ENCODE measurements at places on chromosomes 3 and 15.

DNA sequence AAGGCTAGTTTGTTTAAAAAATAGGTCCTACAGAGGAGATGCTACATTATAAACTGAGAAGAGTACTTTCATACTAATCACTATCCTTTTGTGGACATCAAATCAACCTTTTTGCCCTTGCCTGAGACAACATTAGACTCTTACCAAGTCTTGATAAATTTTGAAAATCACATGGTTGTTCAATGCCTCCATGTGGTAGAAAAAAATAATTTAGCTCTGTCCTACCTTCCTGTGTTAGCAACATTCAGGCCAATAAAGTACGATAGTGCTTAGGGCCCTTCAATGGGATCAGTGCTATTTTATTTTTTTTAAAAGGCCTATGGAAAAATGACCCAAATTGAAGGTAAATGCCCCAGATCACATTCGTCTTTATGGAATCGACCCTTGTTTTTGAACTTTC lies 5.0 kb upstream of the UBE2E1 start:
- DNase-seq = no peak

- no peak for DNase-seq
Observed at GRCh38 chr3:176247191-176247590, 950.1 kb downstream of the TBL1XR1 start.

GRCh38 chr3:178420033-178420432 lies 116.2 kb upstream of the KCNMB2 start:
- DNase-seq = no peak

DNA sequence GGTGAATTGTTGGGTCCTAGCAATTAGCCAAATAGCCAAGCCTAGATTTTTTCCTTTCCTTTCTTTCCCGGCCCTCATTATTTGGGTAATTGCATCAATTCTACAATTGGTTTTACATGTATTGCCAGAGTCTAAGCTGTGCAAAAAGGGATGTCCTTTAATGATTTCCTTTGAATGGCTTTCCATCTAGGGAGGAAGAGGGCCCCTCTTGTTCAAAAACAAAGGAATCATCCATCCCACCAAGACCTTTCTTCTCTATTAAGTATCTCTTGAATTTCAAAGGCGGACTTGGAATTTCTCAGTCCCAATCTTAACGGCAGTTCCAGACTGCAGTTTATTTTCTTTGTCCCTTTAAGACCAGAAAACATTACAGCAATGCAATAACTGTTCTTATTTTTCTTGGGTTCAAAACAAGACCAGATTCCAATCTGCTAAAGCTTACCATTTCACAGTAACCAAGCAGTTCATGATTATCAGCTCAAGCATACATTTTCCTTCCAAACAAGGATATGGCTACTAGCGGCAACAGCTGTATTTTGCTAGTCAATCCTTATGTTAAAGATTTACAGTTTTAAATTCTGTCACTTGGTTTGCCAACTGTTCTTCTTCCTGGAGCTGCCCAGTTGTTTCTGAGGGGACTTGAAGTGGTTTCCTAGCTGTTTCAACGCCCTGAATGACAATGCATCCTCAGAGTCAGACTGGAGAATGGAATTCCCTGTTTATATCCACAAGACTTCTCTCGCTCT lies 91.4 kb upstream of the LRIG1 start:
- DNase-seq = no peak

DNA sequence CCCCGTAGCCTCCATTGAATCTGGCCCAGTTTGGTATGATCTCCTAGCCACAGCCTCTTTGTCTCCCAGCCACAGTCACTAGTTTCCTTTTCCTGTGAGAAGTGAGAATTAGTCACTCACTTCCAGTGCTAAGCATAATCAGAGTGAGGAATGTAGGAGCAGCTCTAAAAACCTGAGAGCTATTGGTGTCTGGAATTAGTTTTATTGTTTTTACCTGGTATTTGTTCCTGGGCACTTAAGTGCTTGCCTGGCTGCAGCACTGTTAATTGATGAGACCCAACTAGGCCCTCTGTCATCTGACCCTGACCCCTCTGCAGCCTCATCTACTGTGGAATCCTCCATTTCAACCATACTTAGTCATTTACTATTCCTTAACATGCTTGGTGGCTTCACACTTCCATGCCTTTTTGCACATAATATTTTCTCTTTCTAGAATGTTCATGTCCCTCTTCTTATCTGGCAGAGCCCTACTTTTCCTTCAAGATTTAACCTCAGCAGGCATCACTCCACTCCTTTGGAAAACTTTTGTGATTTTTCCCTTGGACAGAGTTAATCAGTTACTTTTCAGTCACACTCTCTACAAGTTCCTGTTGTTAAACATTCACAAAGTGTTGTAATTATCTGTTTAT lies 48.8 kb downstream of the PDE8A start:
- no peak for DNase-seq

DNA sequence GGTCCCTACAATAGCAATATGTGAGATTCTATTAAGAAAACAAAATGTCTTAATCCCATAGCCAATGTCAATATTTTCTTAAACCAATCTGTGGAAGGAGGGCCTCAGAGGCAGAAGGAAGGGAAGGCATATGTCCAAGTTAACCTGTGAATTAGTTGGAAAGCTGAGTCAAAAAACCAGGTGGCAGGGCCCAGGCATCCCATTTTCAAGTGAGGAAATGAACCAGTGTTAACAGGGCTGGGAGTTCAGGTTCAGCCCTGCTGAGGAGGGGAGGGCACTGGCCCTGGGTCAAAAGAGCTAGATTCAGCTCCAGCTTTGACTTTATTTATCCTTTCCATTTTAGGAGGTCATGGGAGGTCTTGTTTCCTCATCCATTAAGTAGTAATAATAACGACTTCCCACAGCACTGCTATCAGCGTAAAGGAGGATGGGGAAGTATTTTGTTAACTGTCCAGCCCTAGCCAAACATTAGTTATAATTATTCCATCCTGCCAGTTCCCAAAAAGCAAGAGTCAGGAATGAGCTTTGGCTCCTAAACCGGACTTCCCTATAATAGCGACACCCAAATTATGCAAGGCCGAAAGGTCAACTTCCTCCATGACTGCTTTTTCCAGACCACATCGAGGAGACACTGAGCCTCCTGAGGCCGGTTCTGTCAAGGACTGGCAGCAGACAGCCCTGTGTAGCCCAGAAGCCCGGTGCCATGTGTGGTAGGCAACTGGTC lies 3.2 kb downstream of the MASP1 start:
- no peak for DNase-seq

GRCh38 chr3:12755754-12756153 lies 3.3 kb downstream of the TMEM40 start:
- no peak for DNase-seq

GRCh38 chr3:12774619-12775018 lies 15.6 kb upstream of the TMEM40 start:
- no peak for DNase-seq

GRCh38 chr15:77921664-77922063 lies 155.8 kb downstream of the TBC1D2B start:
- no peak for DNase-seq

DNA sequence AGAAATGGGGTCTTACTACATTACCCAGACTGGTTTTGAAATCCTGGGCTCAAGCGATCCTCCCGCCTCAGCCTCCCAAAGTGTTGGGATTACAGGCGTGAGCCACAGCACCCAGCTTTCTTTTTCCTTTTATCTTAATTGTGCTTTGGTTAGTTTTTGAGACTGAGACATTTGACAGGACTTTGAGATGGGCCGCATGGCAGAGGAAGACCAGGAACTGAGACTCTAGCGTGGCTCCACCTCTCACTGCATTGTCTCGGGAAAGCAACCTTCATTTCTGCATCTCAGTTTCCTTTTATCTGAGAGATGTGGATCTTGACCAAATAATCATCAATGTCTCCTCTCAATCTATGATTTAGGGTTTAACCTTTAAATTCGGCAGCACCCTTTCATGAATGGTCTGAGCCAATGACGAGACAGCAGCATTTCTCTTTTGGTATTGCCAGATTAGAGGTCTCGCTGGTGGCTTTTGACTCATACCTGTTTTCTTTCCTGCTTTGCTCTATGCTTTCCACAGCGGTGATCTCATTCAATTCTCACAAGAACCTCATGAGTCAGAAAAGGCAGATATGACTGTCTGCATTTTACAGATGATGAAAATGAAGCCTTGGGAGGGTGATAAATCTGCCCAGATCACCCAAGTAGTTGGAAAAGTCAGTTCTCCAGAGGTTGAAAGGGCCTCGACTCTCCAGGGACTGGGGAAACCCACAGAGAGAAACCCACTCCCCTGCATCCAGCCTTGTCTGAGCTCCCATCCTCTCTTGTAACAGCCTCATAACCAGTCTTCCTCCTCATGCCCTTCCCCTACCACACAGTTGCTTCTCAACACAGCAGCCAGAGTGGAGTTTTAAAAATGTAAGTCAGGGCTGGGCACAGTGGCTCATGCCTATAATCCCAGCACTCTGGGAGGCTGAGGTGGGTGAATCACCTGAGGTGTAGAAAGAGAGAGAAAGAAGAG lies 84.8 kb upstream of the FOXB1 start:
- DNase-seq = no peak

GRCh38 chr3:23664459-23664858 lies 141.3 kb upstream of the UBE2E1 start:
- DNase-seq = no peak

DNA sequence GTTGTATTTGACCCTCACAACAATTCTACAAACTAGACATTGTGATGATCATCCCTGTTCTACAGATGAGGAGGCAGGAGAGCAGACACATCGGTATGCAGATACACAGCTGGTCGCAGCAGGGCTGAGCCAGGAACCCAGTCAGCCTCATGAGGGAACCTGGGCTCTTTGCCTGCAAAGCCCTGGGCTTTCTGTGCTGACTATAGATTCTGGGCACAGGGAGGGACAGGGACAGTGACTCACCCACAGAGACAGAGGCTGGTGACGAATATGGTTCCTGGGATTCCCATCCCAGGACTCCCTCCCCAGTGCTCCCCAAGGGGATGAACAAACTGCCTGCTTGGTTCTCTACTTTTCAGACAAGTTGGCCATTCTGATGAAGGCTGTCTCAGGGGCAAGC lies 3.8 kb upstream of the CAMP start:
- no peak for DNase-seq

DNA sequence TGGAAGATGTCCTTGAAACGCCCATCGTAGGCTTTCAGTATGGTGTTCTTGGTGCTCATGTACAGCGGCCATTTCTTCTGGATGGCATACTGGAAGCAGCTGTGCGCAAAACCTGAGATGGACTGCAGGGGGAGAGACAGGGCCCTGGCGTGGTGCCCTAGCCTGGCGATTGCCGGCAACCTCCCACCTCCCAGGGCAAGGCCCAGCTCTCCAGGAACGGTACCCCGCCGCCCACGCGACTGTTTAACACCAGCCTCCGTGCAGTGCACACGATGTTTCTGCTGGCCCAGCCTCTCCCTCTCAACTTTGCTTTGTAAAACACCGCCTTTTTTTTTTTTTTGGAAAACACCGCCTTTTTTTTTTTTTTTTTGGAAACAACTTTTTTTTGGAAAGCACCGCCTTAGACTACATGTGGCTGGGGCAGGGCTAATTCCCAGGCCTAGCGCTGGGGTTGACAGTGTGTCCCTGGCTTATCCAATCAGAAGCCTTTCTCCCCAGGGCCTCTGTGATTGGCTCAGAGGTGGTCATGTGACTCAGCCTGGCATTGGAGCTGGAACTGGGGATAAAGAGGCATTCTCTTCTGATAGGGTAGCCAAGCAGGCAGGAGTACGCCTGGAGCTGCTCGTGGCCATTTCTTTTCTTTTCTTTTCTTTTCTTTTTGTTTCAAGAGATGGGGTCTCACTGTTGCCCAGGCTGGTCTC lies 14.7 kb downstream of the IDH2 start:
- DNase-seq = no peak

- DNase-seq = no peak
Observed at GRCh38 chr15:79442911-79443310, 10.8 kb downstream of the MINAR1 start.

DNA sequence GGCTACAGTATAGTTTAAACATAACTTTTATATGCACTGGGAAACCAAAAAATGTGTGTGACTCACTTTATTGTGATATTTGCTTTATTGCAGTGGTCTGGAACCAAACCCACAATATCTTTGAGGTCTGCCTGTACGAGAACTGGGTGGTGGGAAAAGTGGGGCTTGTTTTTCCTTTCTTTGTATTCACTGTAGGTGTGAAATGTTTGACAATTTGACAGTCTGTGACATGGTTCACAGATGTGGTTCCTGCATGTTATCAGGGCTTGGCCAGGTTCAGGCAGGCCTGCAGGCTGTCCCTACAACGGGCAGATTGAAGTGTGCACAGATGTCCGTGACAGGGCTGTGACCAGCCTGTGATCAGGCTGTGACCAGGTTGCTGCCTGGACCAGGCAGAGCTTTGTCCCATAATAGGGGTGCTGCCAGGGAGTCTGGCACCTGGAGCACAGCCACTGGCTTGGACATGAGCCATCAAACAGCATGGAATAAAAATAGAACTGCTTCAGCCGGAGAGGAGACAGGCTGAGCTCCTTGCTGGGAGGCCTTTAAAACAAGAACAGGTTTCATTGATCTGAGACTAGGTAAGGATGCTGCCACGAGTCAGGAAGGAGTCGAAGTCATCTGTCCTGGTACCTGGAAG lies 61.0 kb downstream of the KLF13 start:
- no peak for DNase-seq

DNA sequence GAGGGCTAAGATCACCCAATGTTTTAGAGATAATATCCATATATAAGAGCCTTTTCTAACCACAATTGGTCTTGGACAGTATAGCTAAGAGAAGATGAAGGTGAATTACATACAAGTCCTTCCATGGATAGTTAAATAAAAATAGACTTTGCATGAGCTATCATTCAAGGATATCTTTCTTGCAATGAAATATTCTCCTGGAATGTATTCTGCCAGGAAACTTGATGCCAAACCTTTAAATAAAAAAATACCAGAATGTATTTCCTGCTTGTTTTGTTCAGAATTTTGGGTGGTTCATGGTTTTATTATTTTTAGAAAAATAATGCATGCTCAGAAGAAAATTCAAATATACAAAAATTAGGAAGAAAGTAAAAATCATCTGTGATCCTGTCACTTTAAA lies 88.8 kb upstream of the PPIB start:
- no peak for DNase-seq

DNA sequence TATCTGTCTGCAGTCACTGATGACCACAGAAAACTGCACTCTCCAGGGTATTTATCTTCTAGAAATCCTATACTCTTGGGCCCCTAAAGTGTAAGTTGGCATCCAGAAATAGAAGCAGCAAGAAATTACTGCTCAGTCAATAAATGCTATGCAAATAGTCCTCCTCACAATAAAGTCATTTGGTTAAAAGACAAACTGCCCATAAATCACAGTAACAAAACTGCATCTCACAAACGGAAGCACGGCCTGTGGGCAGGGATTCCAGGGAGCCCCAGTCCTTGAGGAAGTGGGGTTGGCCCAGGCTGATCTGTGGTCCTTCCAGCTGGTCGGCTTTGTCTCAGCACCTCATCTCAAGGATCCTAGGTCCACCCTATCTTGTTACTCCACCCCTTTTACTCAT lies 29.7 kb upstream of the SPATA12 start:
- DNase-seq = no peak

- no peak for DNase-seq
Observed at GRCh38 chr15:59338414-59338813, 34.3 kb downstream of the MYO1E start.

- DNase-seq = no peak
Observed at GRCh38 chr3:44682182-44682896, 30.1 kb upstream of the ZNF502 start.

- no peak for DNase-seq
Observed at GRCh38 chr15:68317281-68318007, 39.9 kb downstream of the FEM1B start.

- no peak for DNase-seq
Observed at GRCh38 chr3:40073310-40074007, 236.0 kb upstream of the EIF1B start.
